Fibroblast of upper back skin (primary cell): ENCODE measurements at places on chromosomes 13 and 19.

- no peak for DNase-seq
Measured at GRCh38 chr19:33248954-33249613, 23.4 kb upstream of the SLC7A10 start.

- no peak for DNase-seq
Measured at GRCh38 chr13:55660851-55661250, 1479.9 kb upstream of the PRR20A start.

- DNase-seq, result no peak
Measured at GRCh38 chr19:35478794-35479677, 11.2 kb downstream of the KRTDAP start.

- peak; percentile 38 for DNase-seq
Measured at GRCh38 chr13:106349080-106349931, 186.2 kb downstream of the EFNB2 start.

DNA sequence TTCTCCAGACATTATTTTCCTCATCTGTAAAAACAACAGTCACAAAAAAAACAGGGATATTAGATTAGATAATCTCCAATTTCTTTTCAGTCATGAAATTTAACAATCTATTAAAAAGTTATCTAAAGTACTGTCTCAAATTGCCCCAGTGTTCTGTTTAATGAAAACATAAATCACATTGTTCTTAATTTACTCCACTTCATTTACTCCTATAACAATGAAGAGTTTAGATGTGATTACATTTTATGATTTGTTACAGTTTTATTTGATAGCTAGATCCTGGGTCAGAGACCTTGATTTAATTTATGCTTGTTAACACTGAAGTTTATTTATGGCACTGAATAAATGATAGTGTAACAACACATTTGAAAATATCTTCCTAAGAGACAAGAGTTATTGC is 230.2 kb upstream of the TRPC4 start:
- no peak for DNase-seq

- no peak for DNase-seq
Measured at GRCh38 chr19:10289836-10290356, at the start of gene ICAM5. Gene ICAM5, plus strand, starts transcription at chr19:10289952. Its CDS starts 92 bp downstream, at chr19:10290044.

GRCh38 chr13:20828539-20829364 is 55.0 kb upstream of the EEF1AKMT1 start:
- peak; percentile 69 for DNase-seq
